ENCODE measurements at places on chromosomes 1 and 21.

DNA sequence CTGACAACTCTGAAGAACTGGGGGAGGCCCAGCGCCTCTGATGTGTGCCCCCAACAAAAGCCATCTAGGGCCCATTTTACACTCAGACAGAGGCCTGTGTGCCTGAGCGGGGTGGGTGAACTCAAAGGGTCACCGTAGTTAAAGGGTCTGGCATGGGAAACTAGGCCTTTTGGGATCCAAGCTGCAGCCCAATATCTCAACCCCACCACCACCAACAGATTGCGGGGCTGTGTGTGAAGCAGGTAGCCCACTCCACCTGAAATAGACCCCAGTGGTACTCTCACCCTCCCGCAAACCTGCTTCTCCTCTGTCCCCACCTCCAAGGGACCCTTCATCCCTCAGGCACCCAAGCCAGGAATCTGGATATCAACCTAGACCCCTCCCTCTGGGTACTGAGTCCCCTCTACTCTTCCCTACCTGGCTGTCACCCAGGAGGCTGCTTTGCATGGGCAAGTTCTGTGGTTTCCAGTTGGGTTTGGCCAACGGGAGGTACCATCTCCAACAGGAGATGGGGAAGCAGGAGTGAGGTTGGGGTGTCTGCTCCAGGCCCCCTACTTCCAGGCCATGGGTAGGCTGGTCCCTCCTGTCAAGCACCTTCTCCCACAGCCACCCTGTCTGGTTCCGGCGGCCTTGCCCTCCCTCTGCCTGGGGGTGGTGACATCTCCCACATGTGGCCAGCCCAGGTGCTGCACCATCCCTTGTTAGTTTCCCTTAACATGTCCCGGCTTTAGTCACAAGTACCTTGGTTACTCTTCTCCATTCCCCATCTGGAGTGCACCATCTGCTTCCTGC is 35.2 kb upstream of the LRP8 start:
- H3K27ac ChIP-seq = no peak overlapping the region
- DNase-seq = no peak
- H3K27me3 ChIP-seq = no peaks in the 10 kb centered on the region

DNA sequence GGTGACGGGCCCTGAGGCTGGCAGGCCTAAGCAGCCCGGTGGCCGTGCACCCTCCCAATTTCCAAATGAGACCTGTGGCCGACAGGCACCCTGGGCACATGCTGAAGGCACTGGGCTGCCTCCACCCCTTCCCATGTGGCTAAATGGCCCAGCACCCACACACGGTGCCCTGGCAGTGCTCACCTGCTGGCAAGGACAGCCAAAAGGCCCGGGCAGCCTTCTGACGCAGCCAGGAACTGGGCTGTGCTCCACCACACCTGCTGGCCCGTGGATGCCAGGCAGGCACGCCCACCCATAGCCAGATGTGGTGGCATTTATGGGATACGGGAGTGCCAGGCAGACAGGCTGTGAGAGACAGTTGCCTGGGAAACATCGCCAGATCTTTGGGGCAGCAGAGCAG is 4.0 kb upstream of the FAAP20 start:
- peak overlapping the region; percentile 88 for H3K27ac ChIP-seq
- no peaks in the 10 kb centered on the region for H3K27me3 ChIP-seq
- H3K4me3 ChIP-seq = peak overlapping the region; percentile 59
- H3K36me3 ChIP-seq = no peaks in the 10 kb centered on the region

- no peak for DNase-seq
- no peak overlapping the region for H3K27ac ChIP-seq
- no peaks in the 10 kb centered on the region for H3K4me1 ChIP-seq
- H3K27me3 ChIP-seq = no peaks in the 10 kb centered on the region
- H3K4me3 ChIP-seq = no peak overlapping the region
- H3K36me3 ChIP-seq = peaks cover 91% of the 10 kb centered on the region
Observed at GRCh38 chr1:179340918-179341317, 24.9 kb upstream of the AXDND1 start.

DNA sequence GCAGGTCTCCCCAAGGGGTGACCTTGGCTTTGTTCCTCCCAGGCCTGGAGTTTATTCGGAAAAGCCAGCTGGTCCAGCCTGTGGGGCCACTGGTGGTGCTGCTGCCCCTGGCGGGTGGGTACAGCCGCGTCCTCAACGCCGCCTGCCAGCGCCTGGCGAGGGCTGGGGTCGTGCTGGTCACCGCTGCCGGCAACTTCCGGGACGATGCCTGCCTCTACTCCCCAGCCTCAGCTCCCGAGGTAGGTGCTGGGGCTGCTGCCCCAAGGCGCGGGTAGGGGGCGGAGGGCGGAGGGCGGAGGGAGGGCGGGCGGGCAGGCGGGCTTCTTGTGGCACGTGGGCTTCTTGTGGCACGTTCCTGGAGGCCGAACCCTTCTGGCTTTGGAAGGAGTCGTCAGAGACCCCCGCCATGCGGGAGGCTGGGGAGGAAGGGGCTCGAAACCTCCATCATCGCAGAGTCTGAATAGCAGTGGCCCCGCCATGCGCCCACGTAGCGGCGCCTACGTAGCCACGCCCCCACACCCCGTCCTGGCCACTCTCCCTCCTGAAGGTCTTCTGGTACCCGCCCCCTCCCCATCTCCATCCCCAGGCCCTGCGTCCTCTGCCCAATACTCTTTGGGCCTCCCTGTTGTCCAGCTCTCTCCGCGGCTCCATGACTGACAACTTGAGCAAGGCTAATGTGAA is 16.7 kb downstream of the PCSK9 start:
- H3K4me1 ChIP-seq = no peaks in the 10 kb centered on the region
- H3K27me3 ChIP-seq = no peaks in the 10 kb centered on the region
- no peaks in the 10 kb centered on the region for H3K36me3 ChIP-seq
- H3K4me3 ChIP-seq = no peak overlapping the region
- H3K27ac ChIP-seq = no peak overlapping the region

GRCh38 chr1:201024625-201024998 is 1.1 kb upstream of the KIF21B start:
- no peaks in the 10 kb centered on the region for H3K27me3 ChIP-seq
- no peak overlapping the region for H3K27ac ChIP-seq
- peaks cover 78% of the 10 kb centered on the region for H3K4me1 ChIP-seq
- no peak for DNase-seq

DNA sequence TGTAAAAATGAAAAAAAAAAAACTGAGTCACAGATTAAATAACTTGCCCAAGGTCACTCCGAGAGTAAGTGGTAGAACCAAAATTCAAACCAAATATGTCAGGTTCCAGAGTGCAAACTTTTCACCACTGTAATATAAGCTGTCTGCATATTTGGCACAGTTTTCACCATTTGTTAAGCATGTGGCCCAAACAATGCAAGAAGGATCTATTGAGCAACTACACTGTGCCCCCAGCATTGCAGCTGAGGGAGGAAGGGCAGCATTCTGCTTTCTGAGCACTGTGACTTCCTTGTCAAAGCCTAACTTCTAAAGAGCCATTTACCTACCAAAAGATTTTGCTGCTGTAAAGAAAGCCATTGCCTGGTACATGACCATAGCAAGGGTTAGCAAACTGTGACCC is 133.4 kb downstream of the SYT2 start:
- H3K36me3 ChIP-seq = peaks cover 34% of the 10 kb centered on the region
- H3K27me3 ChIP-seq = no peaks in the 10 kb centered on the region
- peak overlapping the region; percentile 43 for H3K27ac ChIP-seq
- peaks cover 42% of the 10 kb centered on the region for H3K4me1 ChIP-seq
- H3K4me3 ChIP-seq = no peak overlapping the region

GRCh38 chr1:24600551-24600950 is 42.6 kb upstream of the SRRM1 start:
- H3K4me3 ChIP-seq = no peak overlapping the region
- H3K27ac ChIP-seq = no peak overlapping the region
- DNase-seq = no peak
- no peaks in the 10 kb centered on the region for H3K36me3 ChIP-seq
- no peaks in the 10 kb centered on the region for H3K4me1 ChIP-seq

- H3K27ac ChIP-seq = no peak overlapping the region
- no peaks in the 10 kb centered on the region for H3K4me1 ChIP-seq
Observed at GRCh38 chr1:63891060-63891690, 117.4 kb downstream of the ROR1 start.

GRCh38 chr1:84146411-84147032 is 2.5 kb downstream of the PRKACB start:
- peak overlapping the region; percentile 37 for H3K4me3 ChIP-seq
- no peaks in the 10 kb centered on the region for H3K36me3 ChIP-seq
- H3K27me3 ChIP-seq = no peaks in the 10 kb centered on the region
- H3K27ac ChIP-seq = no peak overlapping the region
- DNase-seq = no peak

- no peak overlapping the region for H3K27ac ChIP-seq
- no peak overlapping the region for H3K4me3 ChIP-seq
- no peaks in the 10 kb centered on the region for H3K27me3 ChIP-seq
- H3K4me1 ChIP-seq = no peaks in the 10 kb centered on the region
- H3K36me3 ChIP-seq = no peaks in the 10 kb centered on the region
Observed at GRCh38 chr1:101363891-101364318, 127.1 kb downstream of the S1PR1 start.
